Effector CD8-positive, alpha-beta T cell (primary cell): ENCODE measurements at places on chromosomes 7 and 10.

DNA sequence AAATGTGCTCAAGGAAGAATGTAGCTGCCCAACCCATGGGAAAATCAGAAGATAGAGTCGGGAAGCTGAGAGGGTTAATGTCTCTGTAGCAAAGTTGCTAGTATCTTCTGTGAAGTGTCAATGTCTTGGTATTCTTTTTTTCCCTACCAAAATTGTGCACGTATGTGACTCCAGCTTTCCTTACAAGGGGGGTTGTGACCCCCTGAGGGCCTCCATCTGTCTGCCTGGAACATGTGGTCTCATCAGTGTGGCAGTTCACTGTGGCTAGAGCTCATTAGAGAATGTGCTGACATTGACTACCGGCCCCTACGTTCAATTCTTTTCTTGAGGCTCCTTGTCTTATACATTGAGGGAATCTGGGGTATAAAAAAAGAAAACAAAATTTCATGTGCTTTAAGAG lies 725.2 kb upstream of the CELF2 start:
- no peak for DNase-seq

- no peak for DNase-seq
These were observed 21.3 kb downstream of the CYP2W1 start for GRCh38 chr7:1004018-1004852.

DNA sequence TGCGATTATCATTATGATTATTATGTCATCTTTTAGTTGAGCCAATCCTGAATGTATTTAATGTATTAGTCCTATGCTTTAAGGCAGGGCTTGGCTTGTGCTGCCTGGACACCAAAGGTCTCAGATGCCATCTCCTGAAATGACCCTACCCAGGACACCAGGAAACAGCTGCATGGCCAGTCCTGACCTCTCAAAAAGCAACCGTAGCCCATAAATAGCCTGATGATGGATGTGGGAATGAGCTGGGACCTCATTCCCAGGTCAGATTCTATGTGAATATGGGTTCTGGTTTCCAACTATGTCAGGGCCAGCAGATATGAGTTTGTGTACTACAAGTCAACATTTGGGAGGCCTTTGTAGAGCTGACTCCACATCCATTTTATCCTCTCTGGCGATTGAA lies 438.4 kb downstream of the NRG3 start:
- DNase-seq = no peak

GRCh38 chr10:84294766-84295447 lies 33.5 kb upstream of the CCSER2 start:
- no peak for DNase-seq

DNA sequence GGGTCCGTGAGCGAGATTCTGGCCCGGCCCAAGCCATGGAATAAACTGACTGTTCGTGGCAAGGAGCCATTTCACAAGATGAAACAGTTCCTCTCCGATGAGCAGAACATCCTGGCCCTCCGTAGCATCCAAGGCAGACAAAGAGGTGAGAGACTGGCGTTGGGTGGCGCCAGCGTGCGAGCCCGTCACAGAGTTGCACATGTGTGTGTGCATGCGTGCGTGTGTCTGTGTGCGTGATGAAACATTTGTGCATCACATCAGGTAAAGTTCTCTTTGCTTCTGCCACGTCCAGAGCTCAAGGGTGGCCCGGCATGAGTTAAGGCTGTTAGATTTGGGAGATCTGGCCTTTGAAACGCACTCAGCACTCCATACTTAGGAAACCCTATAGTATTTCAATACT lies 89.5 kb upstream of the SH2B2 start:
- DNase-seq = no peak

DNA sequence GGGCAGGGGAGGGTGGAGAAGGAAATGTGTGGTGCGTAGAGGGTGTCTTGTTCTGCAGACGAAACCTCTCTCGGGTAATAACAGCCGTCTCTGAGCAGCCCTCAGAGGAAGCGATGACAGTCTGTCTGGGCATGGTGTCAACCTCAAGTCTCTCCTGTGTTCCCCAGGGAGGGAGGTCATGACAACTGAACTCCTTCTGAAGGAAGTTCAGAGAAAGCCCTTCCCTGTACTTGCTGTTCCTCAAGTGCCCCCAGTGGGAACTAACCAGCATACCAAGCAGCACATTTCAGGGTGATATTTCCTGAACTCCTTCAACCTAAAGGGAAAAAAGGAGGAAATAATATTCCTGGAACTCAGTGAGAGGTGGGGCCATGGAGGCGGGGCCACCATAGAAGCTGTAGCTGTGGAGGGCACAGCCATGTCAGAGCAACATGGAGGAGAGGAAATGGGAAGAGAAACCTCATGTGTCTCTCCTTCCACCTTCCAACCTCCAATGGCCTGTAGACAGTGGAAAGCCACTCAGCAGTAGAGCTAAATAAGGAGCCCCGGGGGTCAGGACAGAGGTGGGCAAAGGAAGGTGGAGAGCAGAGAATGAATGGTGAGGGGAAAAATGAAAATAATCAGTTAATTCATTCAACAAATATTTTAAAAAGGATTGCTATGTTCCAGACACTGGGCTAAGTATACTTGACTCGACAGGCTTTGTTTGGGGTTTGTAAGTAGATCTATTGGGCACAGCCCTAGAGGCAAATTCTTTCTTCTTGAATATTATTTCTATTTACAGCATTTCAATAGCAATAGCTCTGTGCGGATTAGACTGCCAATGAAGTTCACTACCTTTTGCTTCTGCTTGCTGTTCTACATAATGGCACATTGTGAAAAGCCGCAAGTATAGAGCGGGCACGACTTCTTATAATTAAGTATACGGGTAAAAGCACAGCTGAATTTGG lies 61.0 kb upstream of the AOAH start:
- DNase-seq = peak; percentile 44

DNA sequence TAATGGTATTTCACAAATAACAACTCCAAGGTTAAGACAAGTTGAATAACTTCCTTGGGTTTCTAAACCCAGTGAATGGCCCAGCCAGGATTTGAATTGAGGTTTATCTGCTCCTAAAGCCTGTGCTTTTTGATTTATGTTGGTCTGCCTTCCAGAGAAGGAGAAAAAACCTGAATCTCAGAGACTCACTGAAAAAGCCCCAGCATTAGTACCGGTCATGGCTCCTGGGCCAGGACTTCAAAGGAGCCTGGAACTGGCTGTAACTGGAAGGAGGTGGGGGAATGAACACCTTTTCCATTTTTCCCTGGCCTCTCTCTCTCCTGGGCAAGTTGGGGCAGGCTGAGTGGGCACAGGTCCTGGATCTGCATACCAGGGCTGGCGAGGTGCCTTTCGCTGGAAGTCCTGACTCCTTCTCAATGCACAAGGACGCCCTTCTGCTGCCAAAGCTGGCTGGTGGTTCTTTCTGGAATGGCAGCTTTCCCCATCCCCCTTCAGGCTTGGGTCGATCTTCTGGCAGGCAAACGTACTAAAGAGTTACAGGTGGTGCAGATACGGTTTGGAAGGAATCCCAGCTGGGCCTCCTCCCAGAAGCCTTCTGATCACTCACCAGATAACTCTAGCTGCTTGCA lies 268.2 kb downstream of the PTEN start:
- no peak for DNase-seq

GRCh38 chr7:25389489-25390106 lies 161.3 kb upstream of the NPVF start:
- no peak for DNase-seq

DNA sequence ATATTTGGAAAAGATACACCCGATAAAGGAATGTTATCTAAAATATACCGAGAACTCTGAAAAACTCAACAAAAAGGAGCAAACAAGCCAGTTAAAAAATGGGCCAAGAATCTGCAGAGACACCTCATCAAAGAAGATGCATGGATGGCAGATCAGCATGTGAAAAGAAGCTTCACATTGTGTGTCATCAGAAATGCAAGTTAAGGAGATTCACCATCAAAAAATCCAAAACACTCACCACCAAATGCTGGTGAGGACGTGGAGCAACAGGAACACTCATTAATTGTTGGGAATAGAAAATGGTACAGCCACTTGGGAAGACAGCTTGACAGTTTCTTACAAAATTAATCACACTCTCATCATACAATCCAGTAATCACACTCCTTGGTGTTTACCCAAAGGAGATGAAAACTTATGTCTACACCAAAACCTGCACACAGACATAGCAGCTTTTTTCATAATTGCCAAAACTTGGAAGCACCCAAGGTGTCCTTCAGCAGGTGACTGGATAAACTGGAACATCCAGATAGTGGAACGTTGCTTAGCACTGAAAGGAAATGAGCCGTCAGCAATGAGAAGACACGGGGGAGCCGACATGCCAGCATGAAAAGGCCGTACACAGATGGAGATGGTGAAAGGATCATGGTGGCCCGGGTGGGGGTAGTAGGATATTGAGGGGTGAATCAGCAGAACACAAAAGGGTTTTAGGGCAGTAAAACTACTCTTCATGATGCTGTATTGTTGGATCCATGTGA lies 27.9 kb upstream of the PWWP2B start:
- no peak for DNase-seq

- DNase-seq = no peak
These were observed 846.5 kb downstream of the TYW1 start for GRCh38 chr7:67843001-67843565.

DNA sequence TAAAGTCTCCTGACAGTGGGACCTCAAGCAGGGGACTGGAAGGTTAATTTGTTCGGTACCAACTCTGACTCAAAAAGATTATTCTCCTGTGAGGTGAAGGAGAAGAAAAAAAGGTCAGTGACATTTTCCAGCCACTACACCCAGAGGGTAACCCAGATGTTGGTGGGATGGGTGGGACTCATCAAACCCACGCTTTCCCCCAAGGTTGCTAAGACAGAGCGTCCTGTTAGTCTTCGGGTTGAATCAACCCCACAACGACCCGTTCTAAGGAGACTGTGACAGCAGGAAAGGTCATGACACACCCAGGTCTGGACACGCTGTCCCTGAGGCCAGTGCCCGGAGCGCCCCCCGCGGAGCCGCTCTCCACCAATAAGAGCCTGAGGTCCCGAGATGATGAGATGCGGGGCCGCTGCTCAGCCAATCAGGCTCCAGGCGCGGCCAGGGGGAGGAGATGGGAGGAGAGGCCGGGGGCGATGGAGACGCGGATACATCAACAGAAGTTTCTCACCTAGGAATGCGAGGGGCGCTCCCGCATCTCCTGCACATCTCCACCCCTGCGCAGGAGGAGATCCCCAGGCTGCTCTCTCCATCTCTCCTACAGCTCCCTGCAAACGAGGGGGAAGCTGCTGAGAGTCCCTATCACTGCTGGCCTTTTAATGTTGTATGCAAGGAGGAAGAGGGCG lies at the start of gene WNT16:
WNT16 (plus strand) TSS at position 493 of the 683 bp plus-strand sequence. CDS start 293 bp downstream, outside the sequence.
- DNase-seq = no peak

GRCh38 chr10:12699258-12699700 lies 302.2 kb downstream of the CCDC3 start:
- DNase-seq = no peak

GRCh38 chr10:98649170-98649569 lies 202.4 kb upstream of the HPS1 start:
- no peak for DNase-seq

- no peak for DNase-seq
These were observed 128.3 kb upstream of the COBL start for GRCh38 chr7:51444936-51445335.

- DNase-seq = no peak
These were observed 29.2 kb upstream of the NAMPT start for GRCh38 chr7:106313966-106314365.

GRCh38 chr10:114320249-114321116 lies 81.4 kb downstream of the VWA2 start:
- DNase-seq = no peak

GRCh38 chr7:95725205-95725604 lies 47.1 kb upstream of the DYNC1I1 start:
- DNase-seq = no peak

- DNase-seq = no peak
These were observed 3.2 kb downstream of the SNCG start for GRCh38 chr10:86961481-86962091.

DNA sequence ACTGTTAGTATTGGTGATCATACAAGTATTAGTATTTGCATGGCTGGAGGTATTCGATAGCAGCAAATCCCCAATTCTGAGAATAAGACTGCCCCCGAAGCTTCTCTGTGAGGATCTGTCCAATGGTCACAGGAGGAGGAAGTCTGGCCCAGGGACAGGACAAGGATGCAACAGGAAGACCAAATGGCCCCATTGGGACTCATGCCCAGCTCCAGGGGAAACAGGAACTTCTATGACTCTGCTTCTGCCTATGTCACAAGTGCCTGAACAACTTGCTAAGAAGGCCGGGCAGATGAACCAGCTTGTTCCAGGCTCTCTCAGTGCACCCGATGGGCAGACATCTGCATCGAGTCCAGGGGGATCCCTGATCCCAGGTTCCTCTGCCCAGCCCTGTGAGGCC lies 172.0 kb upstream of the GRB10 start:
- DNase-seq = no peak

DNA sequence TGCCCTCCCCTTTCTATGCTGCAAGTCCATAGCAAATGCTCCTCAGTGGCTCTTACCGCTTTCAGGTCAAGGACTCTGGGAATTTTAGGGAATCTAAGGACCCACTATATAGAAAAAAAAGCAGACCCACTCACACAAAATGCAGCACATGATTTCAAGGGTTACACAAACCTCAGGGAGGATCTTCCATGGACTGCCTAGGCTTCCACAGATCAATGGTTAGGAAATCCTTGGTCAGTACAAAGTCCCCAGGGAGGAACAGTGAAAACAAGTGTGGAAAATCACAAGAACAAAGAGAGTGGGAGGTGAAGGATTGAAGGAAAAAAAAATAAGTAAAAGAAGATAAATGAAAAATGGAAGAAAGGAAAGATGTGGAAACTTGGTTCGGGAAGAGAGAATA lies 188.4 kb downstream of the AHR start:
- DNase-seq = no peak

GRCh38 chr10:47169581-47169980 lies 130.4 kb upstream of the GDF10 start:
- DNase-seq = no peak

DNA sequence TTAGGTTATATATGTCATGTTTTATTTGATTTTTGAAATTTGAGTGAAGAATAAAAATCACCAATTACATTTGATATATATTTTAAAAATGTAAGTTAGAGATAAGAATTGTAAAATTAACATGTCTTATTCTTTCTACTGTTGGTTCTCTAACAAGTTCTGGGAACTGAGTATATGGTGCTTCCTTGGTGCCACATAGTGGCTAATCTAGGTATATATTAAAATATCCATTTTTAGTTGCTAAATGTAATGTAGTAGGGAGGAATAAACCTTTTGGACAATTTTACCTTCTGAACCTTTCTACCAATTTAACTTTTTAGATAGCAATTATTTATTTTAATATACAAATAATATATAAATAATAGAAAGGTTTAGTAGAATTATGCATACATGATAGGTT lies 17.5 kb downstream of the CFAP69 start:
- DNase-seq = no peak

GRCh38 chr10:113252650-113253618 lies 299.9 kb upstream of the HABP2 start:
- DNase-seq = no peak
